ENCODE measurements at places on chromosomes 2 and 18. TPM values are rescaled to one million over a fixed set of nuclear protein-coding genes. Genes with fewer than 3 reads are reported as not detected.

DNA sequence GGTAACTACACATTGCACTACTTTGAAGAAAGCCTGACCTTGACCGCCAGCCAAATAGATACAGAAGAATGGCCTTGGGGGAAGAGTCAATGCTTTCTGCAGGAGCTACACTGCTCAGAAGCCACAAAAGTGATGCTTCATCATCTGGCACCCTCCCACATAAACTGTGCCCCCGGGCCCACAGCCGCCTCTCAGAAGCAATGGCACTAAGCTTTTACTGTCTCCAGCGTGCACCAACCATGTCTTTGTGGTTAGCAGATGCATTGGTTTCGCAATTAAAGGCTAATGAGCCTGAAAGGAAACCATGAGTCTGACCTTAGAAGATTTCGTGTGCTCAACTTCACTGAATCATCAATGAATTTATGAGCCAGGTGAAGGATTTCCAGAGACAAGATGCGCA lies 209.4 kb upstream of the TRIB2 start:
- peaks cover 71% of the 10 kb centered on the region for H3K4me1 ChIP-seq

MAPK4 gene
- not detected for total RNA-seq

- DNase-seq = no peak
- H3K4me1 ChIP-seq = no peaks in the 10 kb centered on the region
- H3K4me3 ChIP-seq = no peak overlapping the region
- H3K27me3 ChIP-seq = peaks cover 3% of the 10 kb centered on the region
- no peak overlapping the region for H3K27ac ChIP-seq
Observed at GRCh38 chr2:156687715-156688114, 251.5 kb downstream of the GPD2 start.

MEP1B gene
- not detected for total RNA-seq

GREB1 gene
- total RNA-seq = 0.23 TPM

- no peak overlapping the region for H3K4me3 ChIP-seq
- DNase-seq = no peak
- no peaks in the 10 kb centered on the region for H3K4me1 ChIP-seq
- no peaks in the 10 kb centered on the region for H3K36me3 ChIP-seq
Observed at GRCh38 chr2:100733391-100734187, 86.3 kb upstream of the NPAS2 start.

TDRD15 gene
- total RNA-seq = not detected

GRCh38 chr18:57060814-57061213 lies 86.1 kb upstream of the BOD1L2 start:
- peaks cover 1% of the 10 kb centered on the region for H3K4me1 ChIP-seq
- peaks cover 1% of the 10 kb centered on the region for H3K27me3 ChIP-seq
- no peak for DNase-seq
- no peaks in the 10 kb centered on the region for H3K36me3 ChIP-seq
- H3K27ac ChIP-seq = no peak overlapping the region

- H3K4me1 ChIP-seq = no peaks in the 10 kb centered on the region
- DNase-seq = no peak
- no peak overlapping the region for H3K27ac ChIP-seq
- H3K36me3 ChIP-seq = no peaks in the 10 kb centered on the region
- H3K4me3 ChIP-seq = no peak overlapping the region
Observed at GRCh38 chr2:16228471-16228870, 288.1 kb downstream of the MYCN start.

- no peaks in the 10 kb centered on the region for H3K27me3 ChIP-seq
- no peak overlapping the region for H3K4me3 ChIP-seq
- H3K27ac ChIP-seq = no peak overlapping the region
- no peaks in the 10 kb centered on the region for H3K36me3 ChIP-seq
Observed at GRCh38 chr18:68244786-68245185, 470.1 kb downstream of the TMX3 start.

DNA sequence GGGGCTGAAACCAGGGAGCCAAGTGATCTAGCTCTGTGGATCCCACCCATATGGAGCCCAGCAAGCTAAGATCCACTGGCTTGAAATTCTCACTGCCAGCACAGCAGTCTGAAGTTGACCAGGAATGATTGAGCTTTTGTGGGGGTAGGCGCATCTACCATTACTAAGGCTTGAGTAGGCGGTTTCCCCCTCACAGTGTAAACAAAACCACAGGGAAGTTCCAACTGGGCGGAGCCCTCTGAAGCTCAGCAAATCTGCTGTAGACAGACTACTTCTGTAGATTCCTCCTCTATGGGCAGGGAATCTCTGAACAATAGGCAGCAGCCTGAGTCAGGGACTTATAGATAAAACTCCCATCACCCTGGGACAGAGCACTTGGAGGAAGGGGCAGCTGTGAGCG lies 96.7 kb downstream of the CCDC148 start:
- no peak overlapping the region for H3K4me3 ChIP-seq
- no peaks in the 10 kb centered on the region for H3K36me3 ChIP-seq
- DNase-seq = no peak
- H3K4me1 ChIP-seq = no peaks in the 10 kb centered on the region

DNA sequence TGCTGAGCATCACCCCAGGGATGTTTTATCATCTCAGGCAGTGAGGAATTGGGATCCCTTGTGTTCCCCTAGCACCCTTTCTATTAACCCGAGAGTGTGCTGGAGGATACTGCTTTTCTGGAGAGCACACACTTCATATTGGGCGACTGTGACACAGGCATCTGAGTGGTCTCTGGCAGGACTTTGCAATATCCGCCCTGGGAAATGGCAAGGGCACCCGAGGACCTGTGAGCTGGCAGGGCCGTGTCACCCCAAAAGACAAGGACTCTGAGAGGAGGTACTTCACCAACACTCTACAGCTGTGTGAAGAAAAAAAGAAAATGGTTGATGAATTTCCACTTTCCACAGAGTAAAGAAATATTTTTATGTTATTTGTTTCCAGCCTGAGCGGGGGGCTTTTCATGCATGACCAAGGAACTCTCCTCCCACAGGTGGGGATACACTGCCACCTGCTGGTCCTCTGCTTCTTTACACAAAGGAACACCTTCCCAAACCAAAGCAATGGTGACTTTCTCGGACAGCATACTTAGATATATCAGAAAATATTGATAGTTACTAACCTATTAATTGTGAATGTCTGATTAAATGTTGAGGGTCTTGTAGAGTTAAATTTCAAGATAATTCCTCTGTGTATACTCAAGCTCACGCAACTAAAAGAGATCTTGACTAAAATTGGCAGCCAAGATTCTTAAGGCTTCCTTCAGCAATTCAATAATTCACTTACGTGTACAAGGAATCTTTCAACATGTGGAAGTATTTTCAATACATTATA lies 45.9 kb upstream of the REG3G start:
- no peaks in the 10 kb centered on the region for H3K36me3 ChIP-seq
- H3K27ac ChIP-seq = no peak overlapping the region
- H3K4me3 ChIP-seq = no peak overlapping the region
- no peaks in the 10 kb centered on the region for H3K4me1 ChIP-seq

DNA sequence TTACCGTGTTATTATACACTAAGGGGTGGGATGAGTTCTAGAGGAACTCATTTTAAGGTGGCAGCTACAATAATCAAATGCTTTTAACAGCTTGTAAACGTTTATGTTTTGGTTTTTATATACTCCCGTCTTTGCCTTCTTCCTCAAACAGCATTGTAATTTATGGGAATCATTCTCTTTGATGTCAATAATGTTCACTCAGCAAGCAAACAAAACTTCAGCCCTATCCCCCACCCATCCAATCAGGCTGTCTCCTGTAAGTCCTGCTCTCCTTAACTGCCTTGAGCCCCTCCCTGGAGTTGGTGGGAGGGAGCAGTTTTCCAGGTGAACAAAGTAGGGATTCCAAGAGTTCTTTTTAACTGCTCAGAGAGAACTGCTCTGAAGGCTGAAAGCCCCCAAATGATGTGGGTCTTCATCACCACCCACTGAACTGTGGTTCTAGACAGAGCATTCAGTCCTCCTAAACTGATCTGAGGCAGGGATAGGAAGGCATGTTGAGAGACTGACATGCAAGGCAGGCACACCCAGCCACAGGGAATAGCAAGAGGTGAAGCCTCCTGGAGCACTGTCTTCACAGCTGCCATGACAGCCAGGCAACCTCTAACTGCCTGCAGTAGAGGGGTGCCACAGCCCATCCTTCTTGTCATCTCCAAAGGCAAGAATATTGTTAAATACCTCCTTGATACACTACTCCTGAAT lies 17.5 kb downstream of the MYO5B start:
- peaks cover 36% of the 10 kb centered on the region for H3K27me3 ChIP-seq
- H3K27ac ChIP-seq = no peak overlapping the region
- no peaks in the 10 kb centered on the region for H3K36me3 ChIP-seq

- no peak for DNase-seq
- H3K36me3 ChIP-seq = peaks cover 66% of the 10 kb centered on the region
- no peaks in the 10 kb centered on the region for H3K27me3 ChIP-seq
- H3K4me3 ChIP-seq = no peak overlapping the region
Observed at GRCh38 chr2:3396920-3397559, 17.5 kb downstream of the TRAPPC12 start.

GRCh38 chr18:73384246-73384645 lies 516.5 kb upstream of the NETO1 start:
- H3K4me1 ChIP-seq = no peaks in the 10 kb centered on the region
- no peaks in the 10 kb centered on the region for H3K27me3 ChIP-seq

- DNase-seq = no peak
- no peaks in the 10 kb centered on the region for H3K4me1 ChIP-seq
- H3K27me3 ChIP-seq = peaks cover 4% of the 10 kb centered on the region
- H3K36me3 ChIP-seq = no peaks in the 10 kb centered on the region
- H3K4me3 ChIP-seq = no peak overlapping the region
- no peak overlapping the region for H3K27ac ChIP-seq
Observed at GRCh38 chr2:240991378-240992263, 6.8 kb upstream of the SNED1 start.

DNA sequence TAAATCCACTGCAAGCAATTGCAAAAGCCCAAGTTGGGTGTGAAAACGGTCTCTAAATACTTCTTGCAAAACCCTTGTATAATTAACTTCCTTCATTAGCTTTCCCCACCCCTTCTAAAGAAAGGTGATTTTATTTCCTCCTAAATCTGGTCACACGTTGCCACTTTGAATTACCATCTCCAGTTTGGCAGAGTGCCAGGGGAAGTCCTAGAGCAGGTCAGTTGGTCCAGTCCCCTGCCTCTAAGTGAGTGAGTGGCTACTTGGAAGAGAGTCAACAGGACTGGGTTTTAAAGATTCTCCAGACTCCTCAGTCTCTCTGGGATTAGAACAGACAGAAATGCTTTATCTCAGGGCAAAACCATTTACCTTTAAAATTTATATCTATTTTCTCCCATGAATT lies 18.7 kb upstream of the LYPD6B start:
- H3K4me3 ChIP-seq = no peak overlapping the region
- H3K27me3 ChIP-seq = no peaks in the 10 kb centered on the region
- no peaks in the 10 kb centered on the region for H3K36me3 ChIP-seq
- H3K27ac ChIP-seq = no peak overlapping the region

GRCh38 chr2:124526221-124526620 lies 501.1 kb downstream of the CNTNAP5 start:
- H3K36me3 ChIP-seq = no peaks in the 10 kb centered on the region
- H3K4me1 ChIP-seq = no peaks in the 10 kb centered on the region
- no peaks in the 10 kb centered on the region for H3K27me3 ChIP-seq

GRCh38 chr2:117859532-117859911 lies 45.0 kb downstream of the DDX18 start:
- H3K4me1 ChIP-seq = peaks cover 2% of the 10 kb centered on the region
- H3K36me3 ChIP-seq = no peaks in the 10 kb centered on the region
- H3K27ac ChIP-seq = no peak overlapping the region
- H3K4me3 ChIP-seq = no peak overlapping the region
- no peak for DNase-seq

CIDEA gene
- total RNA-seq = not detected

RAB11FIP5 gene
- 10.7 TPM for total RNA-seq

DNA sequence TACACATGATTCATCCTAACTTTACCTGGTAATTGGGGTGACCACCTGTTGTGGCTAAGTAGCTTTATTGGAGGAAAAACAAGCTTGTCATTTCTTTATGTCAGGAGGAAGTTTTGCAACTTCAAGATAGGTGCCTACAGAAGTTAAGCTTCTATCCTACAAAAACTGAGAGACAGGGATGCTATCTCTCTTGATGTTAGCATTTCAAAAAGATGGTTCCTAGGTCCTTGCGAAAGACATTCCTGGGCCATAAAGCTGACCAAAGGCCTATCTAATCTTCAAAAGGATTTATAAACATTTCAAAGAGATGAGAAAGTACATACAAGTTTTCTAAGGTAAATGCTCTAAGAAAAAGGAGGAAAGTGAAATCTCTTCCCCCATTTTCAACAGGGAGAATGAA lies 61.0 kb downstream of the PTH2R start:
- H3K36me3 ChIP-seq = no peaks in the 10 kb centered on the region
- H3K27me3 ChIP-seq = peaks cover 3% of the 10 kb centered on the region
- no peak overlapping the region for H3K27ac ChIP-seq
- no peaks in the 10 kb centered on the region for H3K4me1 ChIP-seq

SCN9A gene
- total RNA-seq = not detected

DNA sequence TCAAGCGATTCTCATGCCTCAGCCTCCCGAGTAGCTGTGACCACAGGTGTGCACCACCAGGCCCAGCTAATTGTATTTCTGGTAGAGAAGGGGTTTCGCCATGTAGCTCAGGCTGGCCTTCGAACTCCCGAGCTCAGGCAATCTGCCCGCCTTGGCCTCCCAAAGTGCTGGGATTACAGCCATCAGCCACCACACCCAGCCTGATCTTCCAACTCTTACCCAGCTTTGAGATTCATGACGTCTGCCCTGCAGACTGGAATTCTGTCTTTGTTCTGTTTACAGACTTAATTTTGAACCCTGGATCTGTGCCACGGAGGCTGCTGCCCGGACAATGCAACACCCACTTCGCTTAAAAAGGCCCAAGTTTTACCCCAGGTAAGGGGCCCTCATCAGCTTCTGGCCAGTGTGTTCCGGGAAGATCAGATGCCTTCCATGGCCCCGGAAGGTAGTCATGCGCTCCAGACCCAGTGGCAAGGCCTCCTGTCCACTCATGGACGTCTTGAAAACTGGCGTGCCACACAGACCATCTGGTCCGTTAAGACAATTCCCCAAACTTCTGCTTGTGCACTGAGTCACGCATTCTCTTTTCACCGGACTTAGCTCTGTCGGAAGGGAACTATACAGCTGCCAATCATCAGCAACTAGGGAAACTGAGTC lies 5.5 kb downstream of the PXDN start:
- no peaks in the 10 kb centered on the region for H3K36me3 ChIP-seq
- no peaks in the 10 kb centered on the region for H3K4me1 ChIP-seq
- H3K27ac ChIP-seq = no peak overlapping the region
- peaks cover 15% of the 10 kb centered on the region for H3K27me3 ChIP-seq
- DNase-seq = no peak

TPO gene
- not detected for total RNA-seq

DNA sequence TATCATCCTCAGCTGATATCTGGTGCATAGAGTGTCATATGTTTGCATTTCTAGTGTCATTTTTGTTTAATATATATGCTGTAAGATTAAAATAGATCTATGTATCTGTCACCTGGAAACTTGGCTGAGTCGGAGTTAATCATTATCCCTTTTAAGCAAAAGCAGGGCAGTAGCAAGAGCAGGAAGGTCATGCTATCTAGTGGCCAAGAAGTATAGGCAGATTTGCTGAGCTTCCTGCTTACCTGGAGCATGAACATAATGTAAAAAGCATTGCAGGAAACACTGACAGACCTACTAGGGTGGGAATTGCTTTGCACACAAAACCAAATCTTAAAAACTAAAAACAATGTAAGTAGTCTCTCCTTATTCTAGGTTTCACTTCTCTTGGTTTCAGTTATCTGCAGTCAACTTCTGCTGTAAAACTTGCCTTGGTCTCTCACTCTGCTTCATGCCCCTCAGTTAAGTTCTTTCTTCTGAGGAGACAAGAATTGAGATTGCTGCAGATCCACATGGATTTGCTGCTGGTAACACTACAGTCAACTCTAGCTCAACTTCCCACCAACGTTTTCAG lies 295.3 kb downstream of the CDH7 start:
- H3K27me3 ChIP-seq = no peaks in the 10 kb centered on the region
- DNase-seq = no peak
- H3K4me1 ChIP-seq = no peaks in the 10 kb centered on the region
- no peak overlapping the region for H3K27ac ChIP-seq
- H3K36me3 ChIP-seq = no peaks in the 10 kb centered on the region

- H3K27me3 ChIP-seq = peaks cover 3% of the 10 kb centered on the region
- no peaks in the 10 kb centered on the region for H3K36me3 ChIP-seq
- no peak for DNase-seq
- H3K4me3 ChIP-seq = no peak overlapping the region
Observed at GRCh38 chr2:198214114-198214596, 409.8 kb downstream of the PLCL1 start.
